Fibroblast of lung (primary cell): ENCODE measurements at places on chromosomes 2 and 18. TPM values are rescaled to one million over a fixed set of nuclear protein-coding genes. Genes with fewer than 3 reads are reported as not detected.

DNA sequence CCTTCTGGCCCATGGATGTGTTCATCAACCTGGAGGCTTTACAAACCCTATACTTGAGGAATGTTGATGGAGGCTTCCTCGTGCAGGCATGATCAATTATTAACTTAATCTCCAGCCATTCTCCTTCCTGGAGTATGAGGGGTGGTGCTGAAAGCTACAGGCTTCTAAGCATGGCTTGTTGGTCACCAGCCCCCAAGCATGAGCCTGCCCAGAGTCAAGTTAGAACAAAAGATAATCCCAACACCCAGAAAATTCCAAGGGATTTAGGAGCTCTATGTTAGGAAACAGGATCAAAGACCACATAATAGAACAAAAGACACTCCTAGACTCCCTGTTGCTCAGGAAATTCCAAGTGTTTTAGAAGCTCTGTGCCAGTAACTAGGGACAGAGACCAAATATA lies 63.1 kb downstream of the FAM171B start:
- DNase-seq: no peak

DNA sequence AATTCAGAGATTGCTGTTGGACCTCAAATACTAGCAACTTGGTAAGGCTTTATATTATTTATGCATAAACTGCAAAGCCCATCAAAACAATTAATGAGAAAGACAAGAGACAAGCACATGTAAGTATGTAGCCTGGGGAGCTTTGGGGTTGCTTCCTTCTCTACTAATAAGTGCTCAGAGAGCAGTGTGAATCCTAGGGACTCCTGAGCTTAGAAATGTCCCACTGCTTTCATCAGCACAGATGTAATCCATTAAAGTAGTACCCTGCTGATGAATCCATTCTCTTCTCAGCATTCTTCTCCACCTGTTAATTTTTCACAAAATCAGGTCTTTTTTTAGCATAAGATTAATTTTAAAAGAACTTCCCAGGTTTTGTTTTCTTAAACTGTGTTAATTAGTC lies 485.6 kb downstream of the PTH2R start:
- DNase-seq: no peak

Gene UGT1A4
- not detected in 2 replicates for total RNA-seq

Gene TTN
- 0.33 and 0.51 TPM in 2 replicates for total RNA-seq

Gene SERPINB2
- total RNA-seq: 3.9 and 12.1 TPM in 2 replicates
